ENCODE measurements at places on chromosomes 4 and X. TPM values are rescaled to one million over a fixed set of nuclear protein-coding genes. Genes with fewer than 3 reads are reported as not detected.

DNA sequence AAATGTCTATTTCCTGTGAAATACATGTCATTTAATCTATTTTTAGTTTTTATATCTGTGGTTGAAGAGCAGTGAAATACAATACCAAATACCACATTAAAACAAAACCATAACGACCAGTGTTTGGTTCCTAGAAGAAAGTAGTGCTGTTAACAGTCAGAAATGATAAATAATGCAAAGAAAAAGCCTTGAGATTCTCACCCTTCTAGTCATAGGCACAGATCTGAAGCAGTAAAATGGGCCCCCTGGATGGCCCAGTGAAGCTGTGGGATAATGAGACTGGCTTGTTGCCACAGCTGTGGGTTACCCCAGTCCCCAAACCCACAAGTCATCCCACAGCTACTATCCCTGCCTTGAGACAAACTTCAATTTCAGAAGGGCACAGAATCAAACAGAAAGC is 137.3 kb upstream of the RPL34 start:
- no peaks in the 10 kb centered on the region for H3K36me3 ChIP-seq
- H3K27me3 ChIP-seq: no peaks in the 10 kb centered on the region
- no peaks in the 10 kb centered on the region for H3K4me1 ChIP-seq
- no peak overlapping the region for H3K4me3 ChIP-seq

DNA sequence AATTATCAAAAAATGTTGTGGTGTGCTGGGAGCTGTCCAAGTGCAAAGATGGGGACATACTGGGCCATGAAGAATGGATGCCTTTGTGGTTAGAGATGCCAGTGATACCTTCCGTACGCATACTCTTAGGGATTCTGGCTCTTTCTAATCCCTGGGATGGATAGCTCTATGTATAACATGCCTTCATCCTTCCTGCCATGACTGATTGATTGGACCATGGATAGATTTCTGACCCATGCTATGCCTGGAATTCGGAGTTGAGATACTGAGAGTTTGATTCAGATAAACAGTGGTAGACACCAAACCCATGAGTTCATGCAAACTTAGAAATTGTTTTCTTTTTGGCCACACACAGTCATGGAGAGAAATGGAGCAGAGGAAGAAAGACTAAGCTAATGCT is 147.2 kb upstream of the WDFY3 start:
- DNase-seq: no peak
- no peaks in the 10 kb centered on the region for H3K4me1 ChIP-seq

DNA sequence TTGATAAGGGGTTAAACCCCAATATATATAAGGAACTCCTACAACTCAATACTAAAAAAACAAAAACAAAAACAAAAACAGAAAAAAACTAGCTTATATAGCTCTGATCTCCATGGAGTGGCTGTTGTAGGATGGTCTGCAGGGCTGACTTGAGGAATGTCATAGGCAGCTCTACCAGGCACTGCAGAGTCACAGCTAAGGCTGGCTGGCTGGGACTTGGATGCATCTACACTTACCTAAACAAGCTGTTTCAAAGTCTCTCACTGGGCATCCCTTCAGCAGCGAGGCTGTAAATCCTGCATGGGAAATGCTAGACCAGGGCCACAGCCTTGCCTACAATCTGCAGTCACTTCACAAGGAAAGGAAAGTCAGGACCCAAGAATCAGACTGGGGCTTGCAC is 61.3 kb downstream of the HOPX start:
- H3K4me3 ChIP-seq: no peak overlapping the region
- H3K27me3 ChIP-seq: no peaks in the 10 kb centered on the region
- H3K36me3 ChIP-seq: no peaks in the 10 kb centered on the region
- no peak for DNase-seq
- no peak overlapping the region for H3K27ac ChIP-seq

DNA sequence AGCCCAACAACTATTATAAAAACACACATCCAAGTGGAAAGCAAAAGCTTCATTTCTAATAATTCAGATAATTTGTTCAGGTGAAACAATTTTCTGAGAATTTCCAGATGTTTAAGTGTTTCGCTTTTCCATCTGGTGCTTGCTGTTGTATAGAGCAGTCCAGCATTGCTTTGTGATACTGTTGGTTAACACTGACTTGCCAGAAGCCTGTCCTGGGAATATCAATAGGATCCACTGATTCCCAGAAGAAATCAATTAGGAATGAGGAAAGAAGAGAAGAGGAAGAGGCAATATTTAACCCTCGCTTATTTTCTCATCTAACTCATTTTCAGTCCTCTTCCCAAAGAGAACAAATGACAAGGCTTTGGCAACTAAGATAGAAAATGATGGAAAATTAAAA is 94.9 kb upstream of the DDIT4L start:
- H3K4me1 ChIP-seq: no peaks in the 10 kb centered on the region
- H3K27ac ChIP-seq: no peak overlapping the region
- no peaks in the 10 kb centered on the region for H3K27me3 ChIP-seq
- no peaks in the 10 kb centered on the region for H3K36me3 ChIP-seq

GRCh38 chrX:23422912-23423311 is 88.3 kb downstream of the PTCHD1 start:
- no peaks in the 10 kb centered on the region for H3K4me1 ChIP-seq
- no peaks in the 10 kb centered on the region for H3K36me3 ChIP-seq
- no peaks in the 10 kb centered on the region for H3K27me3 ChIP-seq
- DNase-seq: no peak
- H3K27ac ChIP-seq: no peak overlapping the region

DNA sequence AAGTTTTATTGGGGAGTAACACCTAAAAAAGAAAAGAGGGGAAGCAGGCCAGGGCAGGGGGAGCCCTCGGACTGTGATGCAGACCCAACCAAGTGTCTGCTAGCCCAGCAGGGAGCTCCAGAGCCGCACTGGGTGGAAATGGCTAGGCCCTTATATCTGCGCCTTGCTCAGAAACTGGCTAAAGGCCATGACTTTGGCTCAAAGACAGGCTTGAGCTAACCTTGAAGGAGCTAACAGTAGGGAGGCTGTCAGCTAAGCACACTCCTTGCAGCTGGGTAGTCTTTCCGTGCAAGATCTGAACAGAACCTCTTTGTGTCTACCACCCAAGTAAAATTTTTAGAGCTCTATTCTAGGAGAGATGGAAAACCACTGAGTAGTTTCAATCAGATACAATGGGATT is 43.0 kb downstream of the SEPSECS start:
- no peak for DNase-seq
- peaks cover 5% of the 10 kb centered on the region for H3K36me3 ChIP-seq
- no peaks in the 10 kb centered on the region for H3K27me3 ChIP-seq
- no peaks in the 10 kb centered on the region for H3K4me1 ChIP-seq
- H3K27ac ChIP-seq: no peak overlapping the region

DNA sequence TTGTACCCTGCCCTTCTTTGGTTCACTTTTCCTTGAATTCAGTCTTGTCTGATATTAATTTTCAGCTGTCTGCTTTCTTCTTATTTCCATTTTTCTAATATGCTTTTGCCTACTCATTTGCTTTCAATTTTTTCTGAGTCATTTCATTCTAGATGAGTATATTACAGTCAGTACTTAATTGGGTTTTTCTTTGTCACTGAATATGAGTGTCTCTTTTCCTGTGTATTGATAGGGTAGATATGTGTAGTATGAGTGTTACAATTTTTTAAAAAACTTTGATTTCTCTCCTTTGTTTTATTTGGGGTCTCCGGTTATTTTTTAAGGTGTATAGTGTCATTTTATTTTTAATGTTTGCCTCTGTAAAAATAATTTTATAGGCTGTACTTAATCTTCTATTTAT is 222.2 kb downstream of the IDS start:
- no peaks in the 10 kb centered on the region for H3K36me3 ChIP-seq
- no peak overlapping the region for H3K4me3 ChIP-seq
- H3K27me3 ChIP-seq: no peaks in the 10 kb centered on the region
- no peak overlapping the region for H3K27ac ChIP-seq
- no peak for DNase-seq

Gene IRS4
- 0.80 TPM for total RNA-seq

Gene HTRA3
- total RNA-seq: 8.6 TPM

Gene CSAG3
- not detected for total RNA-seq

Gene RGN
- 1.8 TPM for total RNA-seq

Gene GRK4
- total RNA-seq: 5.0 TPM
